Hematopoietic multipotent progenitor cell treated with erythropoietin and hydrocortisone succinate and interleukin-3 and kit ligand, for 8 days (in vitro differentiated cells): ENCODE measurements at places on chromosomes 3 and 15.

DNA sequence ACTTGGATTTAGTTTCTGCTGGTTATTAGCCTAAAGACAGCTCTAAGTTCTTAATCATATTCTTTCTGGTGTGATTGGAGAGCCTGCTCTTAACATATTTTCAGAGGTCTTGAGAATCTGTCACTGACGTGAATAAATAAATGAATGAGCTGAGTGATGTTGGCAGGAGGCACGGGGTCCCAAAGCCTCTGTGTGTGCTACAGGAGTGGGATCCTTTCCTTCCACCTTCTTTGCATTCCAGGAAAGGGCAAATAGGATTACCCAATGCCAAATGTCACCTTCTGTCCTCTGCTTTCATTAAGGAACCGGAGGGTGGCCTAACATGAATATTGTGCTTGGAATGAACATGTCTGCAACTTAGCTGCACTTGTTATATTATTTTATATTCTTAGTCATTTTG, 53.1 kb downstream of the CD47 start:
- no peak for DNase-seq

DNA sequence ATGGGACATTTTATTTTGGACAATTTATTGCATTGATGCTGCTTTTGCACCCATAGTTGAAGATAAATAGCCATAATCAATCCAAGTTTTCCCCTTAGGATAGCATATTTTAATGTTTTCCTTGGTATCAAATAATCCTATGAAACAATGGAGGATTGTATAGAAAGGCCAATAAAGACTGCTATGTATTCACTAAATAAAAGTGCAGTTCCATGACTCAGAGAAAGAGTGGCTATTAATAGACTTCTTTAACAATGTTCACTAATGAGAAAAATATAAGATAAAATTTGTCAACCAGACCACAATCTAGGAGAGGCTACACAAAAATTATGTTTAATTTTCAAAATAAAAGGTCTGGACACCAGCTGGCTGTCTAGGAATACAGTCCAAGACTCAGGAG, 560.9 kb upstream of the AGTR1 start:
- DNase-seq, result no peak

DNA sequence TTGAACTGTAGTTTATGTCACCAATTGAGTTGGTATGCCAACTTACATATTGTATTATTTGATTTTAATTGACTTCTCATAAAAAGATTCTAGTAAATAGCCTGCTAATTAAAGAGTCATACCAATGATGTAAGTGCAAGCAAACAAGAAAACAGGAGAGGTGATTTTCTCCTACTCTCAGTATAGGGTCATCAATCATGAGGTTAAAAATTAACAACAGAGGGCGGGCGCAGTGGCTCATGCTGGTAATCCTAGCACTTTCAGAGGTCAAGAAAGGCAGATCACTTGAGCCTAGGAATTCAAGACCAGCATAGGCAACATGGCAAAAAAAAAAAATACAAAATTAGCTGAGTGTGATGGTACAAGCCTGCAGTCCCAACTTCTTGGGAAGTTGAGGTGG, 108.7 kb downstream of the MYO9A start:
- no peak for DNase-seq

GRCh38 chr3:127820221-127820825, 2.0 kb downstream of the MGLL start:
- DNase-seq, result peak; percentile 50

DNA sequence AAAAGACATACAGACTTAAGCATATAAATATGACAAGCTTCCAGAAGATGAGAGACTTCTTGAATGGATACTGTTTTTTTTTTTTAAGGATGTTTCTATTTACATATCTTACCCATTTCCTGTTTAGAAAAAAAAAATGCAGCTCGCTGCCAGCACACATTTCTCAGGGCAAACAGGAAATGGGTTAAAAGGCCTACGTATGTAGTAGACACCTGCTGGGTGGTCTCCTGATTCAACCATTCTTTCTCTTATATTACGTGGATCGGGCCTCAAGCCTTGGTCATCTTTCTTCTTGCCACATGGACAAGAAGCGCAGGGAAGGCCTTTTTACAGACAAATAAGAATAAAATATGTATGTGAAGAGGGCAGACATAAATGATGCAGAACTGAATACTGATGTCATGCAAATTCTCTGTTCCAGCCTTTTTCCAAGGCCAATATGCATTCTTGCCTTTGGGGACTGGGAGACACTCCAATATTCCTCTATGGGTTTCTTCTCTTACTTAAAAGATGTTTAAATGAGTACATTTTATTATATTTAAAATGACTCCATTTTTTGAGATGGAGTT, 35.0 kb upstream of the TJP1 start:
- DNase-seq, result no peak

- DNase-seq, result no peak
These were observed 6.3 kb upstream of the PIAS1 start for GRCh38 chr15:68047826-68048225.

DNA sequence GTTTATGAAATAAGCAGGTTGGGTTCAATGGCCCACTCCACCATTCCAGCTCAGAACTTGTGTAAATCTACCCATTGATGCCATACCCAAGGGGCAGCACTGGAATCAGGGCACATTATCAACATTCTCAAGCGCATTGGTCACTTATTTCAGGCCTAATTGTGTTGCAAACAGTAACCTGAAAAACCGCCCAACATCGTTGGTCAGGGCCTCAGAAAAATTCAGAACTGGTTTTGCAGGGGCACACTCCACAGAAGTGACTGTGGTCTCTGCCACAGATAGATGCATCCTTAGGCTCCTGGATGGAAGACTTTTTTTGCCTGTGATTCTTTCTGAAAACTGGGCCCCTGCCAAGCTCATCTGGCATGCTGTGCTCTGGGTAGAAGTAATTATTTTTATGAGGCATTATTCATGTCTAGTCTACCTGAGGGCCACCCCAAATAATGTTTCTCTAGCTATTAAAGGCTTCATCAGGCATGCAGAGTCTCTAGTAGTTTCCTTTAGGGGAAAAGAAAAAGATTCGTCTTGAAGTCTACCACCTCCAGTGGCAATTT, 21.7 kb upstream of the LRTM1 start:
- DNase-seq, result no peak

GRCh38 chr3:39362192-39362591, 21.0 kb upstream of the SLC25A38 start:
- peak; percentile 18 for DNase-seq

- no peak for DNase-seq
These were observed 24.2 kb upstream of the BUB1B start for GRCh38 chr15:40136470-40137302.

DNA sequence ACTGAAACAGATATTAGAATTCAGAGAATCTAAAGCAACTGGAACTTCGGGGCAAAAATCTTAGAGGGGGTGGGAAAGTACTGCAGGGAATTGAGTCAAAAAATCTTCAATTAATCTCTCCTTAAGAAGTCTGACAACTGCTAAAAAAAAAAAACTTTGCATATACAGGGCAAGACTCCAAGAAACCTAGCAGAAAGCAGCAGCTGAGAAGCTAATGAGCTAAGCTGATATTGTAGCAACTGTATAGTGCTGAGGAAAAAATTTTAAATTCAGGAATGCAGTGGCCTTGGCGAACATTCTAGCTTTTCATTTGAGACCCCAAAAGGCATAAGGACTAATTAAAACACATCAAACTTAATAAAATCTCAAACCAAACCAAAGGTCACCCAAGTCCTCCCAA, 113.6 kb downstream of the SCAPER start:
- no peak for DNase-seq

- DNase-seq, result no peak
These were observed 436.7 kb downstream of the EPHB1 start for GRCh38 chr3:135231737-135232136.

DNA sequence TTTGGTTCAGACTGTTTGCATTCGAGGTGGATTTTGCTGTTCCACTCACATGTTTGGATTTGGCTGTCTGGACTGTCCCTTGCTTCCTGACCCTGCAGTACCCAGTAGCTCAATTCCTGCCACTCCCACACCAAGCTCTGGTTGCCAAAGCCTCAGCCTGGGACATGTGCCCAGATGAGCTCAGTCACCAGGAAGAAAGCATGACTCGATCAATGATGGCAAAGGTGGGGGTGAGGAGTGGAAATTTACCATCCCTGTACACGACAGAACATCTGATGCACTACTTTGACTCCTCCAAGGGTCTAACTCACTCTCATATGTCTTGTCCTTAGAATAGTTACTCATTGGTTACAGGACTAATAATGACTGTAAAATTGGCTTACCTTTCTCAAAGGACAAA, 45.2 kb downstream of the ZNF385D start:
- DNase-seq, result no peak

DNA sequence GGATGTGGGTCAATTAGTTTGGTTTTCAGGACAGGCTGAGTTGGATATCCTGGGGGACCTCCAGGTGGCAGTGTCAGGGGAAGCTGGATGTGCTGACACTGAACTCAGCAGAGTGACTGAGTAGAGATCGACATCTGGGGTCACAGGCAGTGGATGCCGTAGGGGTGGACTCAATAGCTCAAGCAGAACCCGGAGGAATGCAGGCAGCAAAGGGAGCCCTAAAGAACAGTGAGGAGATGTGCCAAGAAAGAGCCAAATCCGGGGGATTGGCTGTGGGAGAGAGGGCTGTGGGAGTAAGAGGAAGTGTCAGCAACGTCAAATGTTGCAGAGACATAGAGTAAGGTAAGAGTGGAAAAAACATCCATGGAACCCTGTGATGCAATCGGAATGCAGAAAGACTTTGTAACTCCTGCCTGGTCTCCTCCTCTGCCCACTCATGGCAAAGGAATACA, 11.6 kb downstream of the CCR5AS start:
- peak; percentile 34 for DNase-seq

DNA sequence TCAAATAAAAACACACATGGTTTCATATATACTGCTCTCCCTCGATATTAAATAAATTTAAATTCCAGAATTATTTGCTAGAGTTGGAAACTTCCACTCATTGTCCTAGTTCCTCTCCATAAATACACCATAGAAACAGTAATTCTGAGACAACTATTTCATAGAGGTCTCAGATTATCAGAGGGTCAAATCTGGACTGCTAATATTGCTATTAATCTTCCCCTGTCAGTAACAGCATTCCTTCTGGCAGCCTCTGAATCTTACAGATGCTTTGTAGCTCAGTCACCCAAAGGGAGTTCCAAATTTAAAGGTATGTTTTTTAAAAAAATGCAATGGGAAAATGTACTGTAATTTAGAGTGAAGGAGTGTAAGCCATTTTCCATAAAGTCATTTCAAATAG, 428.8 kb downstream of the PYDC2 start:
- DNase-seq, result no peak

GRCh38 chr3:126826693-126827092, 122.7 kb downstream of the CHCHD6 start:
- no peak for DNase-seq

DNA sequence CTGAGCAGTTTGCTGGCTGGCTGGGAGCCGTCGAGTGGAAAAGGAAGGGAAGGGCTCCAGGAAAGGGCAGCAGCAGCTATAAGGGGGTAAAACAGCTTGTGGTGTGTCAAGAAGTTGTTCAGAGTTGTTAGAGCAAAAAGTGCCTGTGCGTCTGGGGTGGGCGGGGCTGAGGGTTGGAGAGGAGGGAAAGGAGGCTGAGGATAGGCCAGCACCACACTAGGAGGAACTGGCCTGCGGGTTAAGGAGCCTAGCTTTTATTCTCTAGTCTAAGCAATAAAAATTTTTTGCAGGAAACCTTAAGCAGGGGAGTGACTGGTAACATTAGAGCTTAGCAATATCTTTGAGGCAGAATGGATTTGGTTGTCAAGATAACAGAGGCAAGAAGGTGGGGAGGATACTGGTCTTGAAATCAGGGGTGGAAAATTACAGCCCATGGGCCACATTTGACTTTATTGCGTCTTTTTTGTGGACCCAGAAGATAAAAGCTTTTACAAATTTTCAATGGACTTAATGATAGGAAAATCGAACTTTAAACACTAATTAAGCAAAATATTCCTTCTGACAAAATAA, 134.5 kb upstream of the AADACL2 start:
- DNase-seq, result no peak

DNA sequence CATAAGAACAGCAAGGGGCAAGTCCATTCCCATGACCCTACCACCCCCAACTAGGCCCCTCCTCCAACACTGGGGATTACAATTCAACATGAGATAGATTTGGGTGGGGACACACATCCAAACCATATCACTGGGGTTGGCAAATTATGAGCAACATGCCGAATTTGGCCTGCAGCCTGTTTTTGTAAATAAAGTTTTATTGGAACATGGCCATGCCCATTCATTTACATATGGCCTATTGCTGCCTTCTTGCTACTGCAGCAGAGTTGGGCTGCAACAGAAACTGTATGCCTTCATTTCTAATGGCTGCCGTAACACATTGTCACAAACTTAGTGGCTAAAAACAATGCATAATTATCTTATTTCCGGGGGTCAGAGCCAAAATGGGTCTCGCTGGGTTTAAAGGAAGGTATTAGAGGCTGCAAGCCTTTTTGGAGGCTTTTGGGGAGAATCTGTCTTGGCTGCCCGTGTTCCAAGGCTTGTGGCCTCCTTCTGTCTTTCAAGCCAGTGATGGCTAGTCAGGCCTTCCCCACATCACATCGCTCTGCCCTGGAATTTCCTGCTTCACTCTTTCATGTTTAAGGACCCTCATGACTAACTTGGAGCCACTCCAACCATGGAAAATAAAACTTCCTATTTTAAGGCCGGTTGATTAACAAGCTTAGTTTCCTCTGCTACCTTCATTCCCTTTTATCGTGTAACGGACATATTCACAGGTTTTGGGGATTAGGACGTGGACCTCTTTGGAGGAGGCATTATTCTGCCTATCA, 428.5 kb upstream of the PROK2 start:
- no peak for DNase-seq

GRCh38 chr3:149886957-149887356, 73.9 kb downstream of the RNF13 start:
- no peak for DNase-seq

DNA sequence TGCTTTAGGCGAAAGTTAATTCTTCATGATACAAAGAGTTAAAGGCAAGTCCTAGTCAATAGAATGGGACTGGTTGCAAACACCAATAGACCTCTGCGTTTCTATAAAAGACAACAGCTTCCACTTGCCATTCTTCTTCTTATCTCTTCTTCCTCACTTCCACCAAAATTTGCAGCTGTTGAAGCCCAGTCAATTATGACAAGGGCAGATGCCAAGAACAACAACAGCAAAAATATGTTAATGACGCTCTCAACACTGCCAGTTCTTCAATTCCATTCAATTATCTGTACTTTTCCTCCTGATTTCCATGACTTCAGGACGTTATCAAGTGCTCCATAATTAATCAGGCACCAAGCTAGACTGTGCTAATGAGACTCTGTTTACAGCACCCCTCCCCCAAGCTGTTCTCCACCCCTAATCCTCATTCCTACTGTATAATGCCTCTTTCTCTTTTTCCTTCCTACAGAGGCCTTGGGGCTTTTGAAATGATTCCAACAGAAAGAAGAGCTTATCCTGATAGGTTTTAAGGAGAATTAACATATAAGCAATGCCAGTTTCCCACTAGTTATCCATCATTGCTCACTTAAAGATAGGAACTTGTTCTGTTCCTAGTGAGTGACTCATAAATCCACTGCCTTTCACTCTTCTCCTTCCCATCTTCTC, 1160.5 kb downstream of the IGSF11 start:
- no peak for DNase-seq

- DNase-seq, result no peak
These were observed 329.2 kb upstream of the LRRC3B start for GRCh38 chr3:26293329-26293844.
